AG10803 (cell line): ENCODE measurements at places on chromosomes 7 and 10.

DNA sequence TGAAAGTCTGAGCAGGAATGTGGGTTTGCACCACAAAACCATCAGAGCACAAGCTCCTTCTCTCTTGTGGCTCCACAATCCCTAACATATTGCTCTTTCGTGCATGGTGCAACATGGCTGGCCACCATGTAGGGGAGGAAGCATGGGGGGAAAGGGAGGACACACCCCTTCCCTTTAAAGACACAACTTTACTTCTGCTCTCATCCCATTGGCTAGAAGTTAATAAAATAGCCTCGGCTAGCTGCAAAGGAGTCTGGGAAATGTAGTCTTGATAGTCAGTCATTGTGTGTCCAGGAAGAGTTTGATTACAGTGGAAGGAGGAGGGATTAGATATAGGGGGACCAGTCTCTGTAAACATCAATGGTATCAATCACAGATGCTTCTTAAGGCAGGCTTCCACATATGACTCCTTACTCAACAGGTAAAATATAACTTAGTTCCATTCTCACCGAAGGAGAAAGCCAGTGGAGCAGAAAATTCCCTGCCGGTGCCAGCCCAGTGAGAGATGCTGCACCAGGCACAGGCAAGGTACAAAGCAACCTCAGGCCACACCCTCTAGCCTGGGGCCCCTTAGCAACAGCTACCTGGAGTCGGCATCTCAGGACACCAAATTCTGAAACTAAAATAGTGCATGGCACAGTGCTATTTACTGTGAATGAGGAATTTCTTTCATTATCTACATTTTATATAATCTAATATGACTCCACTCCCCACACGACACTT lies 124.7 kb upstream of the CTBP2 start:
- DNase-seq, result no peak

DNA sequence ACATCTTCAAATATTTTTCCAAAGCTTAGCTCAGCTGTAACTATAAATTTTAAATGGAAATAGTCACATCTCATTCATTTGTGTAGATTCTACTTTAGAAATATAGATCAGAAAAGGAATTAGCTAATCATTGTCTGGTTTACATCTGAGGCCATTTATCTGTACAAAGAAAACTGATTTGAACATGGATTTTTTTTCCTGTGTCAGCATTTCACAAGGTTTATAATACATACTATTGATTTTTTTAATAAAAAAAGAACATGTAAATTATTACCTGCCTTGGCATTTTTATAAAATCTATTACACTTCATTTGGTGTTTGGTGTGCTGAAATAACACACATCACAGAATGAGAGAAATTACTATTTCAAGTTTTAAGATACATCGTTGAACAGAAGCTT lies 3.5 kb upstream of the GPR37 start:
- no peak for DNase-seq

DNA sequence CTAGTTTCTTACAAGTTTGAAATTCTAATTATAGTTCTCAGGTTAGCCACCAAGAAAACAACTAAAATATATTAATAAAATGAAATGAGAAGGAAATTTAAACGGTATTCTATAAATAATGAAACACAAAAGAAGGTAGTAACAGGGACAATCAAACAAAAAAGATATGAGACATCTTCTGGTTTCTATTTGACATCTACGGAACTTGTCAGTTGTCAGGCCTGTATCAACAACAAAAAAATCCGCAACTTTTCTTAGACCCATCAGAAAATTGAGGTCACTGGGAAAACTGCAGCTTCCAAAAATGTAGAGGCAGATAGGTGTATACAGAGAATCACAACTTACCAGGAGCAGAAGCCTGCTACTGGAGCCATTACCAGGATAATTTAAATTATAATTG lies 70.6 kb downstream of the ZPBP start:
- no peak for DNase-seq

DNA sequence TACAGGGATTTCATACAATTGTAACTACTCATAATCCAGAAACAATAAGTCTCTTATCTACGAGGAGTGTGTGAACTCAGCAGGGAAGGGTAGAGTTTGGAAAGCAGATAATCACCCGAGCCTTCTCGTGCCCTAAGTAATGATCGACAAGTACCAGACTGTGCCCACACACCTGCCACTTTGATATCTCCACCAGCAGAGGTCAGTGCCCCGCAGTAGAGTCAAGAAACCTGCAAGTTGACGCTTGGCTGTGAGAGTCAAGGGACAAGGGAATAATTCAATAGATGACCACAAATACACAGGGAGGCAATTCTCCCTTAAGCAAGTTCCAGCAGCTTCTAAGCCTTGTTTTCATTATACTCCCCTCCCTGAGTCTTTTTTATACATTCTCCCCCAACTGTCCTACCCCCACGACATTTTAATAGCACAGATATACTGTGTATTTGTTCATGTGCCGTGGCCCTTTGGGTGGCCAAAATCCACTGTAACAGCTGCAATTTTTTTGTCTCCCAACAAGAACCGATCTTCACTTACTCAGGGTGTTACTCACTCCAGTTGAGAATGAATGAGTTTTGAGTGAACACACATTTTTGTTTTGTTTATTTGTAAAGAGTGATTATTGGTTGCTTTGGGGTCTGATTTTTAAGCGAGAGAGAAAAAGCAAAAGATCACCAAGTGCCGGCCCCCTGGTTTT lies 106.9 kb upstream of the RHEB start:
- DNase-seq, result no peak

DNA sequence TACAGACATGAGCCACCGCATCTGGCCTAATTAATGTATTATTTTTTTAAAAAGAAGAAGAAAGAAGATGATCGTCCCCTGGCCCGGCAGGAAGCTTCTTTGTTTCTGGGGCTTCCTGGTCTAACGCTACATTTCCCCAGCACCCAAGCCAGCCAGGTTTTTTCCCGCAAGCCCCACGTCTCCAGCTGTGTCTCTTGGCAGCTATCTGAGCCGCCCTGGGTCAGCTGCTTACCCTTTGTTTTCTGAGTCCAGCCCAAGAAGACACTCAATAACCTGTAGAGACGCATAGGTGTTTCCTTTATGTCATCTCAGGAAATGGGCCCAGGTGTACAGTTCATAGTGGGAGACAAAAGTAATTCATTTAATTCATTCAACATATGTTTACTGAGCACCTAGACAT lies 110.2 kb downstream of the MTPAP start:
- DNase-seq, result no peak
